ENCODE measurements at places on chromosomes 5 and 9. TPM values are rescaled to one million over a fixed set of nuclear protein-coding genes. Genes with fewer than 3 reads are reported as not detected.

DNA sequence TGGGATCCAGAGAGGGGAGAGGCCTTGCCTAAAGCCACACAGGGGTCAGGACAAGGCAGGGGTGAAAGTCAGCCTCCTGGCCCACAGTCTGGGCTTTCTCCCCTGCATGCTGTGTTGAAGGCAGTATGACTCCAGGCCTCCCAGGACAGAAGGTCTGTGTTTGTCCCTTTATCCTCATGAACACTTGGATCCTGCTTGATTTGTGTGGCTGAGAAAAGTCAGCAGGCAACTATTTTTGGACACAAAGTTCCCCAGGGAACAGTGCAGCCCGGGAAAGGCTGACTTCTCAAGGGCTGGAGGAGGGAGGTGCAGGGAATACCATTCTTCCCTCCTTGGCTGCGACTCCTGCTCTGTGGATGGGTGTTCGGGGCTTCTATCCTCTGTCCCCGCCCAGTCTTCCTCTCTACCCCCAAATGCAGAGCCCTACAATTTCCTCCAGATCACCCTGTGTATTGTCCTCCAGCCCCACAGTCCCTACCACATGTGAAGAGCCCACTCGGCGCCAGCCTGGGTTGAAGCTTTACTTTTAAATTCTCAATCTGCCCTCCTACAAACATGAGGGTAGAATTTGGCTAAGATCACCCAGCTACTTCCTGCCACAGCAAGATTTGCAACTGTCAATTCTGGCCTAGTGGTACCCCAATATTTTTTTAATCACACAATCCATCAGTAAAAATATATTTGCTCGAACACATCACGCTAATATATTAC, 4.1 kb downstream of the AKNA start:
- DNase-seq = no peak

GRCh38 chr9:134634176-134634575, 7.4 kb upstream of the COL5A1 start:
- DNase-seq = no peak

The PCDHGA3 gene
- polyA plus RNA-seq = not detected

The IL4 gene
- not detected for polyA plus RNA-seq

GRCh38 chr5:179870403-179870903, 11.8 kb upstream of the MRNIP start:
- no peak for DNase-seq

The MLANA gene
- polyA plus RNA-seq = not detected

GRCh38 chr9:124496075-124496449, 11.1 kb downstream of the NR5A1 start:
- DNase-seq = no peak

The PLCXD3 gene
- not detected for polyA plus RNA-seq

- DNase-seq = no peak
Measured at GRCh38 chr5:158212917-158213316, 354.0 kb upstream of the CLINT1 start.

DNA sequence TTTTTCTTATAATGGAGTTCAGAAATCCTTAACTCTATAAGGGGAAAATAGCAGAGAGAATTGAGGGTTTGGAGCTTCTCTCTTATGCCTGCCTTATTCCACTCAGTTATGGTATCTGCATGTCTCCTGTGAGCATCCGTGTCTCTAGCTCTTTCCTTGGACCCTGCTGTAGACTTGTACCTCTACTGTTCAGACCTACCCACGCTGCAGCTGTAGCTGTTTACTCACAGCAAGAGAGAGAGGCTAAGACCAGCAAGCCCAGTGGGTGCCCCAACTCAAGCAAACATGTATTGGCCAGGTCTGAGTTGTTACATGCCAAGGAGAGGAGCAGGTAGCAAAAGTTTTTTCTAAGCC, 7.1 kb upstream of the PCSK1 start:
- DNase-seq = no peak

The FBXL7 gene
- not detected for polyA plus RNA-seq

The SAPCD2 gene
- 0.05 TPM for polyA plus RNA-seq

DNA sequence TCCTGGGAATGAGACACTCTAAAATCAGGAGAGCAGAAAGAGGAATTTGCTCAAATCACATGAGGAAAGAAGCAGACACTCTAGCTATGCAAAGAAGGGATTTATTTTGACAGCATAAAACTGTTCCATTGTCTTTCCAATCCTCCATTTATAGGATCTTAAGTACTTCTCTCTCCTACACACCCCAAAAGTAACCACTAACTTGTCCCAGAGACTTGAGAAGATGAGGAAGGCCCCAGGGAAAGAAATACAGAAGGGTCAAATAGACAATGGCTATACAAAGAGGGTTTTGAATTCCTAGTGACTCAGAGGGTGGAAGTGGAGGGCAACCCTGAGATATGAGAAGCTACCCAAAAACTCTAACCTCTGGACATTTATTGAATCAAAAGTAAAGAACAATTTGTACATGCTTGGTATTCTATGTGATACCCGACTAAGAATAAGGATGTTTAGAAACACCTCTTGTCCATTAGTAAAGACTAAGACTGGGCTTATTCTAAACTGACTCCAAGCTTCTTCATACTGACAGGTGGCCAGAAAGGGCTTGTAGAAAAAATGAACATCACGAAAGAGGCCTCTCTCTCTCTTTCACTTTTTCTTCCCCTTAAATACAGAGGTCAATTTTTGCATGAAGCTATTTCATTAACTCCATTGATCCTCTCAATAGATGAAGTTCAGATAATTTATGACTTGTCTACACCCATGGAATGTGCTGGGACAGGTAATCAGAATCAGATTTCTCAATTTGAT, 20.6 kb downstream of the DMAC1 start:
- no peak for DNase-seq

GRCh38 chr5:7678030-7678429, 172.9 kb downstream of the CFAP90 start:
- DNase-seq = no peak

- no peak for DNase-seq
Measured at GRCh38 chr5:125113328-125113727, 366.9 kb upstream of the ZNF608 start.

The BARX1 gene
- polyA plus RNA-seq = not detected

DNA sequence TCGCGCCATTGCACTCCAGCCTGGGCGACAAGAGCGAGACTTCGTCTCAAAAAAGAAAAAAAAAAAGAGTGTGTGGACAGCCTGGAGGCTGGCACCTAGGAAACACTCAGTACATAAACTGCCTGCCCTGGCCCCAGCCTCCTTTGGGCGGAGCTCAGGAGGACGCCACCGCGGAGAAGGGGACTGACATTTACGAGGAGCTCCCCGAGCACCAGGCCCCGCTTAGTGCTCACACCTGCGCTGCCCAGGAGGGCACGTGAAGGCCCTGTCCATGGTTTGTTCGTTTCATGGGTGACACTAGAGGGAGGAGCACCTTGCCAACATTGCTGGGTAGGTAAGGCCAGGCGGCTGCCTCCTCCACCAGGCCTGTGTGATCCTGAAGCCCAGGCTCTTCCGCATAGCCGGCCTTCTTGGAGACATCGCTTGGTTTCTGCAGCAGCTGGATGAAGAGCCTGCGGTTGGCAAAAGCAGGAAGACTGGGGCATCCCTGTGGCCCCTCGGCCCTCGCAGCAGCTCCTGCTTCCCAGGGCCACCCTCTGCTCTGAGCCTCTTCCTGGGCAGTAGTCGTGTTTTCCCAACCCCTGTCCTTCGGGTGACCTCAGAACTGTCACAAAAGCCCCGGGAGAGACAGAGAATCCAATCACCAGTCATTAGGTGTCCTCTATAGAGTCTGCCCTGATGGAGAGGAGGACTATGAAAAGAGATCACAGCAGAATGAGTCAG, 26.2 kb upstream of the LAMC3 start:
- DNase-seq = no peak
